CD8-positive, alpha-beta T cell (primary cell): ENCODE measurements at places on chromosomes 16 and 17.

GRCh38 chr16:1620391-1620790 is 8.2 kb downstream of the CRAMP1 start:
- no peak for DNase-seq

DNA sequence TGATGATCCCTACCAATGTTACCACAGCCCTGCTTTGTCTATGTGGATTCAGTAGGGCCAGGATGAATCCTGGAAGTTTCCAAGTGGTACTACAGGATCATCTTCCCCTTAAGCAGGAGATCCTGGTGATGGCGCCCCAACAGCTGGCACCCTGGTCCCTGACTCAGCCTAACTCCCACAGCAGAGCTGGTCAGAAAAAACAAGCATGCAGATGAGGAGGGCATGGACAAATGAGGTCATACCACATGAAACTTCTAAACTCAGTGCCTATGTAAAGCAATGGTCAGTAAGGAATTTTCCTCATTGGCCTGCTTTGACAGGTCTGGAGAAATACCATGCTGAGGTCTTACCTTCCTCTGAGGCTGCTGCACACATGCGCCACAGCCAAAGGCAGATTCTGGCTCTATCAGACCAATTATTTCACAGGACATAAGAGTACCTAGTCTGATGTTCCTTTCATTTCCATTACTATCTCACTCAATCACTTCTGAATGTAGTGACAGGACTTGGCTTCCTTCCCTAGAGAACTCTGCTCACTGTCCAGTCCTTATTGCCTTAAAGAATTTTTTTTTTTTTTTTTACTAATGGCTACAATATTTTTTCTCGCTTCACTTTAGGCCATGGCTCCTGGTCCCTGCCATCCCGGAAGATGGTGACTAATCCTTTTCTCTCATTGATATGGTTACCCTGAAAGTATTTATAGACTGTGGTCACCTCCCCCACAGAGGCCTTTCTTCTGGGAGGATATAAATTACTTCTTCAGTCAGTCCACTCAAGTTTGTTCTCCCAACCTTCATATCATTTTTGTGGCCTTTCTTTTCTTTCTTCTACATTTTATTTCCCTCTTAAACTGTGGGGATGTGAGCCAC is 525.2 kb upstream of the PSMD7 start:
- DNase-seq, result no peak

GRCh38 chr17:66474258-66474657 is 171.8 kb downstream of the PRKCA start:
- DNase-seq, result no peak

DNA sequence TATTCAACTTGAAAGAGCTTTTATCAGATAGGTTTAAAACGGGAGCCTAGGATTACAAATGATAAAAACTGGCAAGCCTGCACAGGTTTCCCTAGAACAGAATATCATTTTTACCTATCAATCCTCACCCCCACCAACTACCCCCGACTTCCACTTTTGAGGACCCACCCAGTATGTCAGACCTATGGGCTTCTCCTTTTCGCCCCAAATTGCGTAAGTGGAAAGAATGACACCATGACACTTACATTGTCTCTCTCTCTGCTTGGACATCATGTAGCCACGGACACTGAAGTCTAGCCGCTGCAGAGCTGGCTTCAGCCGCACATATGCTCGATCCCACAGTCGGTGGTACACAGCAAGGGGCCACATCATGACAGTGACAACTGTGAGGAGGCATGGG is 7.4 kb upstream of the PSMC3IP start:
- no peak for DNase-seq

DNA sequence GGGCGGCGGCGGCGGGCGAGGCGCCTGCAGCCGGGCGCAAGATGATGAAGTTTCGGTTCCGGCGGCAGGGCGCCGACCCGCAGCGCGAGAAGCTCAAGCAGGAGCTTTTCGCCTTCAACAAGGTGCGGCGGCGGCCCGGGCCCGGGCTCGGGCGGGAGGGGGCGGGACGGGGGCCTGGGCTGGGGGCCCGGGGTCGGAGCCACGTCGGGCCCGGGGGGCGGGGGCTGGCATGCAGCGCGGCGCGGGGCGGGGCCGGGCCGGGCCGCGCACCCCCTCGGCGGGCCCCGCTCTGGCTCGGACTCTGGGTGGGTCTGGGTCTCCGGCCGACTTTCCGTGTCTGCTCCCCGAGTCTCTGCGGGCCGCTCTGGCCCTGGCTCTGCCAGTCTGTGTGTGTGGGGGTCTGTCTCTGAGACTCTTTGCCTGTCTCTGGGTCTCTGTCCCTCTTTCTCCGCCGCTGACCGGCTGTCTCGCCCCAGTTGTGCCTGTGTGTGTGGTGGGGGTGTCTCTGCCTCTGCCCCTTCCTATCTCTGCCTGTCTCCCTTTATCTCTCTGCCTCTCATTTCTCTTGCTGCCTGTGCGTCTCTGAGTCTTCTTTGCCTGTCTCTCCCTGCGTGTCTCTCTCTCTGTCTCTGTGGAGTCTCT is 328 bp downstream of the LLGL1 start:
- no peak for DNase-seq

DNA sequence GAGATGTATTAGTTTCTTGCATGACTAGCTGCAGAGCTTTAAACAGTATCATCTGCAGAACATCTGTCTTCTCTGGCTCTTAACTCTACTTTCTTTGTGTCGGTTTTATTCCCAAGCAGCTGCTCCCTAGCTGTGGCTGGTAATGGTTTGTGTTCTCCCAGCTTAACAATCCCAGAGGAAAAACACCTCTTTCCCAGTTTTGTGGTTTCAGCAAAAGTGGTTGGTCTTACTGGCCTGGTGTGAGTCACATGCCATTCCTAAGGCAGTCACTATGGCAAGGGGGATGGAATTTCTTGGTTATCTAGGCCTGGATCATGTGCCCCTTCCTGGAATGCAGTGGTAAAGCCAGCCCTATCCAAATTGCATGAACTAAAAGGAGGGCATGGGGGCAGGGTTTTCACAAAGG is 27.5 kb downstream of the OMG start:
- DNase-seq, result no peak

GRCh38 chr17:39887078-39887477 is 19.1 kb downstream of the ZPBP2 start:
- DNase-seq, result no peak
